ENCODE measurements at places on chromosomes 12 and 14. TPM values are rescaled to one million over a fixed set of nuclear protein-coding genes. Genes with fewer than 3 reads are reported as not detected.

Gene HSPB8
- 26.3 TPM for total RNA-seq

Gene CACNB3
- 20.6 TPM for total RNA-seq

Gene OR4K14
- not detected for total RNA-seq

Gene HOXC6
- not detected for total RNA-seq

Gene OR4K15
- total RNA-seq = not detected

Gene P2RX7
- total RNA-seq = 4.0 TPM

Gene COX8C
- total RNA-seq = not detected

Gene FOXN4
- 3.4 TPM for total RNA-seq

Gene FAIM2
- 26.3 TPM for total RNA-seq

Gene OR4E2
- not detected for total RNA-seq

Gene KRT73
- not detected for total RNA-seq

Gene C14orf132
- 69.9 TPM for total RNA-seq

Gene RILPL2
- total RNA-seq = 2.8 TPM

Gene MSRB3
- 41.6 TPM for total RNA-seq

Gene MAP1LC3B2
- total RNA-seq = 1.5 TPM

Gene VRTN
- total RNA-seq = not detected

Gene HPD
- total RNA-seq = 0.77 TPM

Gene ZNF705A
- not detected for total RNA-seq

Gene TTC8
- total RNA-seq = 62.3 TPM

Gene SLC4A8
- total RNA-seq = 27.6 TPM

Gene KRT3
- total RNA-seq = 5.7 TPM

Gene SIRT4
- 9.5 TPM for total RNA-seq

Gene KRT72
- not detected for total RNA-seq

Gene ASIC1
- total RNA-seq = 8.0 TPM

Gene GTF2A1
- 57.3 TPM for total RNA-seq

Gene CCDC196
- not detected for total RNA-seq

Gene ADAM21
- not detected for total RNA-seq

Gene ACTN1
- 80.4 TPM for total RNA-seq

Gene LGR5
- total RNA-seq = 7.6 TPM

Gene PTPRO
- total RNA-seq = 51.3 TPM

Gene ACOT6
- not detected for total RNA-seq

Gene KIF5A
- 30.1 TPM for total RNA-seq

Gene KRT83
- not detected for total RNA-seq

Gene DIO2
- 21.3 TPM for total RNA-seq

Gene MUCL1
- total RNA-seq = not detected

Gene TSHR
- total RNA-seq = 0.88 TPM

Gene TSFM
- total RNA-seq = 18.8 TPM

Gene FIGNL2
- 2.2 TPM for total RNA-seq

Gene GNB3
- total RNA-seq = 223 TPM

Gene MIP
- total RNA-seq = 303 TPM

Gene EXOC3L4
- total RNA-seq = 0.16 TPM

Gene LMBR1L
- 77.6 TPM for total RNA-seq

Gene GPR135
- total RNA-seq = 7.9 TPM

Gene PRR13
- 13.7 TPM for total RNA-seq

Gene MORN3
- 0.99 TPM for total RNA-seq

Gene CLEC4D
- total RNA-seq = 0.55 TPM

Gene NINJ2
- 0.93 TPM for total RNA-seq

Gene PPP4R4
- 10.0 TPM for total RNA-seq

Gene AHNAK2
- 20.0 TPM for total RNA-seq

Gene ITGA5
- total RNA-seq = 45.5 TPM

Gene ADGRD1
- total RNA-seq = 17.2 TPM

Gene RAB5B
- 84.3 TPM for total RNA-seq

Gene SCNN1A
- 4.9 TPM for total RNA-seq

Gene CCNB1IP1
- total RNA-seq = 72.0 TPM

Gene OR11H7
- not detected for total RNA-seq

Gene KRT85
- total RNA-seq = 0.27 TPM

Gene PPM1H
- 17.2 TPM for total RNA-seq

Measured in camera-type eye (tissue), 1 donor.